Caco-2 (cell line): ENCODE measurements at places on chromosomes 16 and 17.

- DNase-seq: no peak
Observed at GRCh38 chr16:22388101-22388644, 13.8 kb upstream of the CDR2 start.

GRCh38 chr16:23748630-23749029, 6.2 kb upstream of the CHP2 start:
- DNase-seq: no peak

DNA sequence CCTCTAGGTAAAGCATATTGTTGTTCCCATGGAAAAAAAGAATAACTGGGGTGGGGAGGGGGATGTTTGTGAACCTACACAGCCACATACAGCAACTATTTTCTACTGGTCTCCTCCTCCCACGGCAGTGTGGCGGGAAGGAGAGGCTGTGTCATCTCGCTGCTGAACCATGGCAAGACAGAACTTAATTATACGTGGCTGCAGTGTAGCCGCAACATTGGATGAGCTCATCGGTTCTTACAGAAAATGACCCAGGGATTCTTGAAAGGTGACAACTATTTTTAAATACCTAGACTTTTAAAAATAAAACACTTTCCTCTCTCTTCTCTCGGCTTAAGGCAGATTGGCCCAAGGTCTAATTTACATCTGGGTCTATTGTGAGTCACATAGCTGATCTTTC, 19.8 kb upstream of the TEKT3 start:
- no peak for DNase-seq

DNA sequence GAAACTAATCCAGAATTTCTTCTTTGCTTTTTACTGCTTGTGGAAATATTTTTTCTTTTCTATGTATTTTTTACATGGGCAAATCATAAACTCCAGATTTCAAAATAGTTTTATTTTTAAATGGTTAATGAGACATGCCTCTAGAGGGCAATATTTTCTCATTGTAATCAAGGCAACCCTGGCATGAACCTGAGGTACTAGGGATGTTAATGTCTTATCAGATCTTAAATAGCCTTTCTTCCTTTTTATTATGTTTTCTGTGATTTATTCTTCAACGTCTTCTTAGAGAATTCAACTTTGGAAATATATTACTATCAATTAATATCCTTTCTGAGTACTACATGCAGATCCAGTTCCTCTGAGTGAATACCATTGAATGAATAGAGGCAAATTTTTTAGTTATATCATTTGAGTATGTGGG, 324.7 kb downstream of the BCAS3 start:
- peak; percentile 22 for DNase-seq

GRCh38 chr17:57566721-57567120, 178.4 kb downstream of the CCDC182 start:
- no peak for DNase-seq

- no peak for DNase-seq
Observed at GRCh38 chr16:72989579-72990551, 58.1 kb downstream of the ZFHX3 start.

- no peak for DNase-seq
Observed at GRCh38 chr17:49640556-49640955, 37.3 kb downstream of the SPOP start.

DNA sequence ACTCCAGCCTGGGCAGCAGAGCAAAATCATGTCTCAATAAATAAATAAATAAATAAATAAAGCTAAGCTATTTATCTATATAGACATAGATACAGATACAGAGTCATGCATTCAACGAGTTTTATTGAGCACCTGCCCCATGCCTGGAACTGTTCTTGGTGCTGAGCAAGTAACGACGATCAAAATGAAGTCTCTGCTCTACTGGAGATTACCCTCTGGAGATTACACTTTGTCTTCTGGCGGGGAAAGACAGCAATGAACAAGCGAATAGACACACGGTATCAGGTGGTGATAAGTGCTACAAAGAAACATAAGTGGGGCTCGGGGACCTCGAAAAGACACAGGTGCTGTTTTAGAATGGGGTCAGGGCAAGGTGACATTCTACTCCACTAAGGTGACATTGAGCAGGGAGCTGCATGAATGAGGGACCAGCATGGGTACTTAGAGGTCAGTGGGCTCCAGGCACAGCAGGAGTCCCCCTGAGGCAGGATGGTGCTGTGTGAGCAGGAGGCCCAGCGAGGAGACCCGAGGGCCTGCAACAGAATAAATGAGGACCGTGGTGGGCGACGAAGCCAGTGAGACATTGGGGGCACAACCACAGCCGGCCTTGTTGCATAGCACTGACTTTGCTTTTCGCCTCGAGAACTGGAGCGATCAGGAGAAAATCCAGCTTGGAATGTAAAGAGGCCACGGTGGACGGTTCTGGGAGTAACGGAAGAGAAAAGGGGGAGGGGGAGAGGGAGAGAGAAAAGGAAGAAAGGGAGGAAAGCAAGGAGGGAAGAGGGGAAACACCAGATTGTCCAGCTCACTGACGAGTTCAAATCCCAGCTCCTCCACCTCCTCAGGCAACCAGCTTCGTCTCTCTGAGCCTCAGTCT, 42.4 kb upstream of the MEAK7 start:
- DNase-seq: no peak

DNA sequence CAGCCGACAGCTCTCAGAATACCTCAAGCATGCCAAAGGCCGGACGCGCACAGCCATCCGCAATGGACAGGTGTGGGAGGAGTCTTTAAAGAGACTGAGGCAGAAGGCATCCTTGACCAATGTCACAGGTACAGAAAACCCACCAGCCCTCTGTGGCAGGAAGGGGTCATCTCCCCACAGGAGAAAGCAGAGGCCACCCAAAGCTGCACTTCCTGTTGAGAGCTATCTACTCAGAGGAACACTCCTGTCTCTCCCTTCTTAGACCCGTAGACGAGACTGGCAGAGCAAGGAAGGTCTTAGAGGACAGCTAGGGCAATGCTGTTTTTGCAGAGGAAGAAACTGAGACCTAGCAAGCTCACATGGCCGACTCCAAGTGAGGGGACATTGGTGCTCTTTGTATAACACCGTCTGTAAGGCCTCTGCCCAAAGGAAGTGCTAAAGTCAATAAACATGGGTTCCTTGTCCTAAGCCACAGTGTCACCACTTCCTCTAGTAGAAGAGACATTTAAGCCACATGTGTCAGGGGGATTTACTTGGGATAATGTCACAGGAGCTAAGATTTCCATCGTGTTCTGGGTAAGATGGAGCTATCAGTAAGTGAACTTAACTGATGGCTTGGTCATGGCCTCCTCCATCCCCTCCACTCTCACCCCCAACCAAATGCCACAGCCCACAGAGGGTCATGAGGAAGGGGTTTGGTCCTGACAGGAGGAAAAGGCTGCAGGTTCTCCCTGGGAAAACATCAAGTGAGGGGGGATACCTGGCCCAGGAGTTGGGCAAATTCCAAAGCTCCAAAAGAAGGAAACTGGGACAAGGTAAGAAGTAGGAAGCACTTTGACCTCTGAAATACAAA, 9.4 kb downstream of the LPO start:
- no peak for DNase-seq

DNA sequence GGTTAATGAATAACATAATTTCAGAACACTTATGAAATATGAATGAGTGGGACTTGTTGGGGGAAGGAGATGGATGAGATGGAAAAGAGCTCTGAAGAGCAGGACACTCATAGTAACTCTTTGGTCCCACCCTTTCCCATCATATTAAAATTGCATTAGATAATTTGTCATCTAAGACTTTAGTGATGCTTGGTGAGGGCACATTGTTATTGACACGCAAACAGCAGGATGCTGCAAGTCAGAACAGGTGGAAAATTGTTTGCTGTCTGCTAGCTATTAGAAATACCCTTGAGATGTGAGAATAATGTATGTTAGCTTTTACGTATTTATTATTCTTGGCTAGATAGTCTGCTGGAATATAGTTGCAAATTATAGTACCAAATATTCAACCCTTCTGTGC, 75.7 kb downstream of the TANC2 start:
- DNase-seq: no peak

GRCh38 chr16:71628810-71629209, 2.8 kb downstream of the MARVELD3 start:
- no peak for DNase-seq

DNA sequence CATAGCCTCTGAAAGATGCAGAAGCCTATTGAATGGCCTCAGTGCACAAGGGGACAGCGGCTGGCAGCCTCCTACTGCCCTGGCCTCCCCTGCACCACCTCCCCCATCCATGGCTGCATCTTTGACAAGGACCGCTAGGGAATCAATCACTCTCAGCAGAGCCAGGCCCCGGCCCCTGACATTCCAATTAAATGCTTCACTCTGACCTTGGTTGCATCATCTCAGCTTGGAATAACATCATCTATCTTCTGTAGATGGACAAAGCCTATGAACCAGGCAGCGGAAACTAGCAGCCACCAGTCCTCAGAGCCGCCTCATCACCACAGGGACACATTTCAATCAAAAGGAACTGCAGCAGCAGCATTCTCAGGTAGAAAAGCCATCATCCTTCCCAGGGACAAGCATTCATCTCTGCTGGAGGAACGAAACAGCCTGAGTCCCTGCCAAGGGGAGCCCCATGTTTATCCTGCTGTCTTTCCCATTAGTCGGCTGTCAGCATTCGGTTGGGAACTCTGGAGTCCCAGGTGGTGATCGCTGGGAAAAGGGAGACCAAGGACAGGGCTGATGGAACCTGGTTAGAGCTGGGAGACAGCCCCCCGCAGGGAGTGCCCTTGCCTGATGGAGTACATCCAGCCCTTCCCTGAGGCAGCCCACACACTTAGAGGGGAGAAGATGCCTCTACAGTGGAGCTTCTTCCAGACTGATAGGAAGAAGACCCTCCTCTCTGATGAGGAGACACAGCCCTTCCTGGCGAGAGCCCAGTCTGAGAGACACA, 11.5 kb upstream of the TMEM132E start:
- DNase-seq: no peak

GRCh38 chr17:55062921-55063320, 94.4 kb downstream of the STXBP4 start:
- DNase-seq: no peak

DNA sequence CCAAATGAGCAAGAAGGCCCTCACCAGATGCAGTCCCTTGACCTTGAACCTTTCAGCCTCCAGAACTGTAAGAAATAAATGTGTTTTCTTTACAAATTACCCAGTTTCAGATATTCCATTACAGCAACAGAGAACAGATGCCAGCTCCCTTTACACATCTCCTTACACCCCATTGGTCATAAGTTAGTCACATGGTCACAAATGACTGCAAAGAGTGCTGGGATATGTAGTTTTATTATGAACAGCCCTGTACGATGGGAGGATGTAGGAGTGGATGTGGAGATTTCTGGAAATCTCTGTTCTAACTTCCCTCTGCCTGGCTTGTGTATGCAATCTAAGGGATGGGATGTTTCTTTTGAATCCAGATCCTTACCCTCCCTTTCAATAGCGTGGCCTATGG, 13.3 kb upstream of the RPL38 start:
- DNase-seq: no peak

DNA sequence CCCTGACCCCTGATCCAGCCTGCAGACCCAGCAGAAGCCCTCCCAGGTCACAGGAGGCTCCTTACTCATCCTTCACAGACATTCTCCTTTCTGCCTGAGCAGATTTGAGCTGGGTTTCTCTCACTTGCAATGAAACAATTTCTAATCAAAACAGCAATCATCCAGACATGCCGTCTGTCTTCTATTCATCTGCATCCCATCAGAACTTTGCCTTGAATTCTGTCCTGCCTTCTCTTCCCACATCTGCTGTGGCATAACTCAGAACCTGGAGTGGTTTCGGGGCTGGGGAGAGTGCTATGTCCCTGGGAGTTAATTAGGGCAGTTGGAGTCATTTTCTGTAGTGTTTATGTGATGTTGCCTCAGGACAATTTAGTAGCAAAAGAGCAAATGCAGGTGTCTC, 278.6 kb downstream of the CBLN1 start:
- no peak for DNase-seq

DNA sequence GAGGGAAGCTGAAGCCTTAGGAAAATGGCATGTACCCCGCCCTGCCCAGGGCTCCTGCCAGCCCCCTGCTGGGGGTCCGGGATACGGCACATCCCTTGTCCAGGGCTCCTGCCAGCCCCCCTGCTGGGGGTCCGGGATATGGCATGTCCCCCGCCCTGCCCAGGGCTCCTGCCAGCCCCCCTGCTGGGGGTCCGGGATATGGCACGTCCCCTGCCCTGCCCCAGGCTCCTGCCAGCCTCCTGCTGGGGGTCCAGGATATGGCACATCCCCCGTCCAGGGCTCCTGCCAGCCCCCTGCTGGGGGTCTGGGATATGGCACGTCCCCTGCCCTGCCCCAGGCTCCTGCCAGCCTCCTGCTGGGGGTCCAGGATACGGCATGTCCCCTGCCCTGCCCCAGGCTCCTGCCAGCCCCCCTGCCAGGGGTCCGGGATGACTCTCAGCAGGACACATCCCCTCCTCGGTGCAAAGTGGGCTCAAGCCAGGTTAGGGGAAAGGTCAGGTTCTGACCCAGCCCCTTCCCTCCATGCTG, 43.2 kb downstream of the RPH3AL start:
- peak; percentile 65 for DNase-seq

- no peak for DNase-seq
Observed at GRCh38 chr16:29712809-29713208, 33.0 kb downstream of the C16orf54 start.

DNA sequence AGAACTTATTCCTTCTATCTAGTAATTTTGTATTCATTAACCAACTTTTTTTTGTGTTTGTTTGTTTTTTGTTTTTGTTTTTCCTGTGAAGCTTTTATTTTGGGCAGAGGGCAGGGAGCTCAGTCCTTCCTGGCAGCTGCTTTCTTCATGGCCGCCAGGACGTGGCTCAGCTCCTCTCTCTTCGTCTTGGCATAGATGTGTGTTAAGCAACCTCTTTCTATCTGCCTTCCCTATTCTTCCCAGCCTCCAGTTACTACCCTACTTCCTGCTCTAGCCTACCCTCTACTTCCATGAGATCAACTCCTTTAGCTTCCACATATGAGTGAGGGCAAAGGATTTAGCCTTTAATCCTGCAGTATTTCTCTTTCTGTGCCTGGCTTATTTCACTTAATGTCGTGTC, 8.2 kb upstream of the BRD7 start:
- no peak for DNase-seq

- DNase-seq: no peak
Observed at GRCh38 chr17:55334285-55334684, 69.5 kb downstream of the HLF start.

GRCh38 chr17:35094902-35095301, 24.8 kb downstream of the RAD51D start:
- DNase-seq: no peak

GRCh38 chr17:31155208-31155810, 60.5 kb downstream of the NF1 start:
- no peak for DNase-seq

DNA sequence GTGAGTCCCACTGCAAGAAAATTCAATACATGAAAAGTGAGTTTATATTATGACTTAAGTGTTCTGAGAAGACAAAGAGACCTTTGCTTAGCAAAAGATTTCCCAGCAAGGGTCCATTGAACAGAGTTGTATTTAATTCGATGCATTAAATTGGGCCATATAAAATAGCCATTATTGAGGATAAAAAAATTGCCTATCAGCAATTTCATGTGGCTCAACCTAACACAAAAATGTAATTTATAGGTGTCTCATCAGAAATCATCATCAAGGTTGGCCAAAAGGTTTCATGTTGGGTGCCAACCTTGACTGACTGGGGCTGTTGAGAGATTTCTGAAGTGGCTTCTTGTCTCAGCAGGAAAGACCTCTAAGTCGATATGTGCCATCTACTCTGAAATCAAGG, 84.8 kb upstream of the TOX3 start:
- no peak for DNase-seq

GRCh38 chr16:73020409-73020884, 27.5 kb downstream of the ZFHX3 start:
- no peak for DNase-seq

GRCh38 chr17:10729334-10730193, at the start of gene TMEM220:
TMEM220 (minus strand) TSS chr17:10730023; CDS start chr17:10729851, 172 bp downstream.
- DNase-seq: no peak

GRCh38 chr17:54493691-54494090, 407.0 kb upstream of the TOM1L1 start:
- no peak for DNase-seq
